GOT3 (cell line): ENCODE measurements at places on chromosomes 1 and 21.

- DNase-seq, result no peak
These were observed 74.9 kb upstream of the ANGPTL1 start for GRCh38 chr1:178945763-178946266.

GRCh38 chr1:20538760-20539551 lies 13.4 kb upstream of the FAM43B start:
- DNase-seq, result no peak

GRCh38 chr1:1972976-1973715 lies 30.4 kb downstream of the CFAP74 start:
- no peak for DNase-seq

- no peak for DNase-seq
These were observed 16.7 kb upstream of the DISP1 start for GRCh38 chr1:222798116-222798515.

DNA sequence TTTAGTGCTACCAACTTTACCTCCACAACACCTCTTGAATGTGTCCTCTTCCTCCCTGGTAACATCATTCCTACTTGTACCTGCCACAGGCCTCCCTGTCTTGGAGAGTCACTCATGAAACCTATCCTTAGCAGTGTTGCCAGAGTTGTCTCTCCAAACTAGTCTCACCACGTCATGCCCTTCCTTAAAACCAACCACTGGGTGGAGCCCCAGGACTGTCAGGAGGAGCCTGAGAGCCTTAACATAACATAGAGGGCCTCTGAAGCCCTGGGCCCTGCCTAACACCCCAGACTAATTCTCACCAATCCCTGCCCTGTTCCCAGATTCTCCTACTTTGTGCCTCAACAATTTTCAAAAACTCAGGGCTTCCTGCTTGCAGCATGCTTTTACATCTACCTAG lies 65.3 kb downstream of the ZNF697 start:
- DNase-seq, result no peak

GRCh38 chr1:27314169-27314568 lies 7.8 kb upstream of the TMEM222 start:
- DNase-seq, result no peak

DNA sequence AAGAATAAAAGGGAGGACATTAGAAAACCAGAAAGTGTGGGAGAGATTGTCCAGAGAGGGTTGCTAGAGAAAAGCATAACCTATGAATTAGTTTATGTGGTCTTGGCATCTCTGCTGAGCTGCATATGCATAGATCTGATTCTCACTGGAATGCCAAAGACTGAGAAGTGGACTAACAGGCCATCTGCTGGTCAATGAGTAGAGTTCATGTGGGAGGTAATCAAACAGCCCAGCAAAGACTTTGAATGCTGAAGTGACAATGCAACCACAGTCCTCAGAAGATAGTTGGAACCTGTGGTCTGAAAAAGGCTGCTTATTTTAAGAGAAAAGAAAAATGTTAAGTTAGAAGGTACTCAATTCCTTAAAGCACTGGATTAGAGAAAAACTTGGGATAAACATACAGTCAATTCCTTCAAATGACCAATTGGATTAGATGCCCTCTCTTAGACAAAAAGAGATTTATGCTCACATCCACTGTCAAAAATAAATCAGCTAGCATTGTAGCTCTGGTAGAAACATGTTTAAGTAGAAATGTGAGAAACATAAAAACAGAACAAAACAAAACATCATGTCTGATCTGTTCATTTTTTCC lies 382.8 kb downstream of the AMY1C start:
- DNase-seq, result no peak

DNA sequence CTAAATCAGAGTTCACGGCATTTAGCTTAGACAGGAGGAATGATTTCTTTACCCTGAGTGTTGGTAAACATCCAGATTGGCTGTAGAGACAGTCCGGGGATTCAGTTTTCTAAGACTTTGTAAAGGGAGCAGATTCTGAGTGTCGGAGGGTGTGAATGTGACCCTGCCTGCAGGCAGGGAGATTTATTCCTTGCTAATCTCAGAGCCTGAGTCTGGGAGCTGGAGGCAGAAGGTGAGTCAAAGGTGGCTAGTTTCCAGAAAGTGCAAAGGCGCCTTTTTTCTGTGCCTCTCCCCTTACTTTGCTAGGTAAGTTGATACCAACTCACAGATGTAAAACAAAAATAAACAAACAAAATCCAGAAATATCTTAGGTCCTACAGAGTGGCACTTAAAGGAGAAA lies 11.7 kb downstream of the ATP1B1 start:
- no peak for DNase-seq

- no peak for DNase-seq
These were observed 2.0 kb downstream of the HSD11B1 start for GRCh38 chr1:209706622-209707021.

DNA sequence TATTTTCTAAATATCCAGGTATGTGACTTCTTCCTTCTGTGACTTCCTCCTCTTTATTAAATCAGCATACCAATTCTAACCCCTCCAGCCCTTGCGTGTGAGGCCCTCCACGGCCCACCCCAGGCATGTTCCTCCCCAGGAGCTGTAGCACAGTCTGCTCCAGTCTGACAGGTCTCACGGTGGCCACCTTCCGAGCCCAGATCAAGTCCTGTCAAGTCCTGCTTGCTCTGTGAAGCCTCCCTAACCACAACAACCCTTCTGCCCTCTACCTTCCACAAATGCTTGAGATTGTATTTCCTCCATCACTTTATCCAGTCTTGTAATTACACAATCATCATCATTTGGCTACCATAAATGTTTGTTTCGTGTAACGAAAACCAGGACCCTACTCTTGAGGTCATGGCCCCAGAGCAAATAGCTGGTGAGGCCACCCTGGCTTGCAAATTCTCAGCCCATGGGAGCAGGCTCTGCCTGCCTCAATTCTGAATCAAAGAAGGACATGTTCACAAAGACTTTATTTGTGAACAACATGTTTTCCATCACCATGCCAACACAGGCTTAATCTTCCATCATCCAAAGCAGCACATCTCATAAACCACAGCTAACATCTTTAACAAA lies 33.0 kb upstream of the S100A7 start:
- DNase-seq, result no peak

DNA sequence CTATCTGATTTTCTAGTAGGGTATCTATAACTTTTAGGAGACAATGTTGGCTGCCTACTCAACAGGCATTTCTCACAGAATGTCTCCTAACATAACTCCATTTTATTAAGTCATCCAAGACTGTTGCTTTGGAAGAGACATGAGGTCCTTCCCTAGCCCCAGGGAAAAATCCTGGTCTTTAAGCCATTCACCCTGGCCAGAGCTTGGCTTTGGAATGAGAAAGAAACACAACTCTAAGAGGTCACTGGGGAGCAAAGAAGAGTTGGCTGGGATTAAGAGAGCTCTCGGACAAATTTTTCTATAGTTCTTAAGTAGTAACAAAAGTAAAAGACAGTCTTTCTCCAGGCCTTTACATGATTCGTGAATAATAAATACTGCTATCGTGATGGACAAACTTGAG lies 57.9 kb downstream of the PCNX2 start:
- no peak for DNase-seq

GRCh38 chr1:182147136-182147820 lies 85.8 kb upstream of the ZNF648 start:
- DNase-seq, result no peak

DNA sequence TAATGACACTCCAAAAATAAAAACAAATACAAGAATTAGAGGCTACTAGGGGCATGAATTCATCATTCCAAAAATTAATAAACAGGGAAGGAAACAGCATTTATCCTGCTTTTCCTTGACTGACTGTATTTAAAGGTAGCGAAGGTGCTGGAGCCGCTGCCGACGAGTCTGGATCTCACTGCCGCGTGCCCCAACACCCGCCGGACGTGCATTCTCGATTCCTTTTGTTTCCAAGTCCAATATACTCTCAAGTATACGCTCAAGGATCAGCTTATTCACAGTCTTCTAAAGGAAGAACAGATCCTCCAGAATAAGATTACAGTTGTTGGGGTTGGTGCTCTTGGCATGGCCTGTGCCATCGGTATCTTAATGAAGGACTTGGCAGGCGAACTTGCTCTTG lies 88.2 kb upstream of the GNG4 start:
- DNase-seq, result no peak

DNA sequence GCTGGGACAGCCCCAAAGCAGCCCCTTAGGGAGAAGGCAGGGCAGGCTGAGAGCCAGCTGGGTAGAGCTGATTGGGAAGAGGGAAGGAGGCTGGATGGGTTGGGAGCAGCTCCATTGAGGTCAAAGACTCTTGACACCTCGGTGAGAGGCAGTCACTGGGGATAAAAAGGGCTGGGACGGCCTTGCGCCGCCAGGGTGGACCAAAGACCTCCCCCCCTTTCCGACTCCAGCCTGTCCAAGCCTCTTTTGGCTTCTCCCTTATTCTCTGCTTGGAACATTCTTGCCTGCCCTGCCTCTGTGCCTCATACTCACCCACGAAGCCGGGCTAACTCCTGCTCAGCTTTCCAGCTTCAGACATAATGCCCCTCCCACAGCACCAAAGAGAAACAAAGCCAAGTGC lies 51.1 kb downstream of the LRRC38 start:
- DNase-seq, result no peak

GRCh38 chr1:50425376-50426107 lies 2.3 kb upstream of the DMRTA2 start:
- no peak for DNase-seq

DNA sequence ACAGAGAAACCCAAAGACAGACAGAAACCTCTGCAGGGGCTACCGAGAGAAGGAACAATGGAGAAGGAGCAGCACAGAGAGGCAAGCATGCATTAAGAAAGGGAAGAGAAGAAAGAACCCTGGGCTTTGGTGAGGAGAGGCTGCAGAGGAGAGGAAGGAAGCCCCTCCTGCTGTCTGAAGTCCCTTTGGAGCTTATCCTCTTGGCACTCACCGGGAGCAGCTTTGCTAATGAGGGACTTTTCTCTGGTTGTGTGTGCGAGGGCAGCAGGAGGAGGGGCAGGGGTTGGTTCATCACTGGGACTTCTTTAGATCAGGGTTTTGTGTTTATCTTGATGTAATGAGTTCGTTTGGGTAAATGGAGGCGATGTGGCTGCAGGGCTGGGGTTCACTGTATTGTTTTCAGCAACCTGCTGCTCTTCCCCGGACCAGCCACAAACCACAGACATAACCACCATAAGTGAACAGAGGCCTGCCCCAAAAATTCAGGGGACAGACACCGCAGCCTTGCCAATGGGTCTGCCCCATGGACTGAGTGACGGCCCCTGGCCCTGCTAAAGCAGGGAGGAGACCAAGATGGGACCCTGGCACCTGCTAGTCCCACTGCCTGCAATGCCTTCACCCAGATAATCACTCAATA lies 100.6 kb downstream of the KCND3 start:
- DNase-seq, result no peak

- no peak for DNase-seq
These were observed 176.2 kb downstream of the RHOU start for GRCh38 chr1:228911225-228912210.

GRCh38 chr1:34520111-34520510 lies 234.7 kb upstream of the GJB5 start:
- DNase-seq, result no peak

DNA sequence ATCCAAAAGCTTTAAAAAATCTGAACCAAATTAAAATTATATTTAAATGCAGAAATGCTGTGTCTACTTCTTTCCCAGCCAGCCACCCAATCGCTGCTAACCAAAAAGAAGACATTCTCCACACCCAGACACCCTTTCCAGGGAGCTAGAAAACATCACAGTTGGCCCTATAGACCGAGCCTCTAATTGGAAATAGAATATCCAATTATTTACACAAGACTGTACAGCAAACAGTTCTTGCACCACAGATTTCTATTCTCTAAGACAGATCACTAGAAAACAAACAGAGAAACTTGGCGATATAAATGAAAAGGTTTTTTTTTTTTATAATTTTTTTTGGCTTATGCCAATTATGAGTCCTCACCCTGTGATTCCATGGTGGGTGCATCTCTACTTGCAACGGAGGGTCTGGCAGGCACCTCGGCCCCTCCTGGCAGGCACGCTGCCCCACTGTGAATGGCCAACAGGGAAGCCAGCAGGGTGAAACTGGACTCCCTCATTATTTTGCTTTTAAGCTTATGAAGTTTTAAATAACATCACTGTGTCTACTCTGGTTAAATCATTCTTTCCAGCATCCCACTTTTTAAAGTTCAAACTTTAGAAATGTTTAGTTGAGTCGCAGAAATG lies 29.2 kb downstream of the BCAR3 start:
- DNase-seq, result no peak

DNA sequence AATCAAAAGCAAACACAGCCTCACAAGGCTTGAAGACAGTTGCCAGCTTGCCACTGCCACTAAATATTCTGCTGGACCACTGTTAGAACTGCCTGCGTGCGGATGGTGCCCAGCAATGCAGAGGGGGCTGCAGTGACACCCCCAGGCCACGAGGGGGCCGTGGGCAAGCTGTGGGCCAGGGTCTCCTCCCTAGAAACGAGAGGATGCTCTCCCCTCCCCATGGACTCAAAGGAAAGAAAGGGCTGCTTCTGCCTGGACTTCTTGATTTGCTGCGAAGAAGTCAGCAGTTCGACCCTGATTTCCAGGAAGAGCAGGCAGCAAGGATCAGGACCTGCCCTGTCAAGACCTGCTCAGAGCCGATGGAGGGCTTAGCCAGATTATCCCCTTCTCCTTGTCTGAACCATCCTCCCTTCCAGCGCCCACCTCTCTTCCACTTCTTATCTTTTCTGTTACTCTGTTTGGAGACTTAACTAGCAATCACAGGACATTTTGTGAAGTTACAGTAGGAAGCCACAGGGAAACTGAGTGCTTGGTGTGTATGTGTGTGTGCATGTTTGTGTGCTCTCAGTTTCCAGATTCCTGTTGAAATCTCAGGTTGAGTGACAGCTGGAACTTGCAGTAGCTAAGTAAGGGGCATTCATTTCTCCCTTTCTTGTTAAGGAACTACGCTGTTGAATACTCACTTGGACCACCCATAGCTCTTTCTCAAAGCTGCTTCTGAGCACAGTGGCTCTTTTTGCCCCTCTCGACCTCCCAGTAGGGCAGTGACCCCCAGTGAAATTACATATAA lies 2.7 kb downstream of the MAN1C1 start:
- no peak for DNase-seq

GRCh38 chr1:5646486-5647149 lies 345.6 kb downstream of the NPHP4 start:
- no peak for DNase-seq

DNA sequence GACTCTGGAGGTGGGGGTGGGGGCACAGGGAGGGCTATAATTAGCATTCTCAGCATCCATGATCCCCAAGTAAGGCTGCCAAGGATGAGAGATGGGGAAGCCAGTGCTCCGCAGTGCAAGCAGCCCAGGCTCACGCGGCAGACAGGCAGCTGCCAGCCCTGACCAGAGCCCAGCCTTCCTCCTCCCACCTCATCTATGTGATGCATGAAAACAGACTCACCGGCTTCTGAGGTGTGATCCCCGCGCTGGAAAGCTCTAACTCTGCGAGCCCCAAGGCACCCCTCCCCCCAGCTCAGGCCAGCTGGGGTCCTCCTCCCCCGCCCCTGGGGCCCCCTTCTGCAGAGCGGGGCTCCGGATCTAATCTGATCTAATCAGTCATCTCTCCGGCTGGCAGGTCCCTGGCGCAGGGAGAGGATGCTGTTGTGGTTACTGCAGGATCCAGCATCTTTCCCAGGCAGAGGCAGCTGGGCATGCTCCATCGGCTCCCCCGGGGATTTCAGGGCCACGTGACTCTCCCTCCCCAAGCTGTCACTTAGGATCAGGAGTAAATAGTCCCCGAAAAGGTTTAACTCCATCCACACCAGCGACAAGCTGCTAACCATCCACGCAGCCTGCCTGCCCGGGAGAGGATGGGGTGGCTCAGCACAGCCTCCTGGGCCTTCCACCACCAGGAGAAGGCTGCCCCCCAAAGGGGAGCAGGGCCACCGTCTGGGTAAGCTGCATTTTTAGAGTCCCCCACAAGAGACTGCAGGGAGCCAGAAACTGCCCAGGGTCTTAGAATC lies at the start of gene PLEKHA6:
PLEKHA6 (minus strand) TSS at position 456 of the 782 bp plus-strand sequence. CDS start 86,202 bp downstream, outside the sequence.
- DNase-seq, result no peak

GRCh38 chr1:185969524-185969991 lies 235.4 kb downstream of the HMCN1 start:
- no peak for DNase-seq
